ENCODE measurements at places on chromosomes 6 and 20.
A peak's percentile ranks its signal among the peaks of the same experiment; 100 is the strongest.

DNA sequence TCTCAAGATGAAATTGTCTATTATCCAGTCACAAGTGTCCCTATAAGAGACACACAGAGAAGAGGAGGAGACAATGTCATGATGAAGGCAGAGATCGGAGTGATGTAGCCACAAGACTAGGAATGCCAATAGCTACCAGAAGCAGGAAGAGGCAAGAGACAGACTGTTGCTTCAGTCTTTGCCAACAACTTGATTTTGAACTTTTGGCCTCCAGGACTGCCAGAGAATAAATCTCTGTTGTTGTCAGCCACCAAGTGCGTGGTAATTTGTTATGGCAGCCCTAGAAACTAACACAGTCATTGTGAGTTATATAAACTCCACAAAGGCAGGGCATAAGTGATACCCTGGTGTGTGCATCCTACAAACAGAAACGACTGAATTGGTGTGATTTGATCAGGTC lies 517.0 kb downstream of the BTBD3 start:
- no peak for DNase-seq

- DNase-seq: no peak
Observed at GRCh38 chr6:55137929-55138693, 36.2 kb upstream of the HCRTR2 start.

DNA sequence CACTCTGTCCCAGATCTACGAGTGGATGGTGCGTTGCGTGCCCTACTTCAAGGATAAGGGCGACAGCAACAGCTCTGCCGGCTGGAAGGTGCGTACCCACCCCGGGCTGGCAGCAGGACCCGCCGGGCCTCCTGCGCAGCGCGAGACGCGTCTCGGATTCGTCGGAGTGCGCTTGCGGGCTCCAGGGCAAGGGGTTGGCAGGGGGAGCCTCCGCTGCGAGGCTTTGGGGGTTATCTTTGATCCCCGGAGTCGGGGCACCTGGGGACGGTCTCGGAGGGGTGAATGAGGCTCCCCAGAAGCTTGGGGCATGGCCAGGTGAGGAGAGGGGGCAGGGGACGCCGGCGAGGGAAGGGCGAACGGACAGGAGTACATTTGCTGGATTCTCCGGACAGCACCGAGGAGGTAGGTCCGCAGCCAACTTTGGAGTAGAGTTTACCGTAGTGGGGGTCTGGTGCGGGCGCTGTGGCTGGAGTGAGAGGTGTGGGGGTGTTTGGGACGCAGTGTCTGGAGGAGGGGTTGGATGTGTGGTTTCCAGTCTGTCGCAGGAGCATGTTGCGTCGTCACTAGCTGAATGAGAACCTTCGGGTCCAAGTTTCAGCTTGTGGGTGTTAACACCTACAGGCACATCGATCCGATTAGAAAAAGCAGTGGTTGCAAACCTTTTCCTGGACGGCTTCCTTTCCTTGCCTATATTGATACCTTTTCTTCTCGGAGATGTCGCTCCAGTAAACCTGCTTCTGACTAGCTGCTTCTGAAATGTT lies 1.2 kb downstream of the FOXO3 start:
- no peak for DNase-seq

DNA sequence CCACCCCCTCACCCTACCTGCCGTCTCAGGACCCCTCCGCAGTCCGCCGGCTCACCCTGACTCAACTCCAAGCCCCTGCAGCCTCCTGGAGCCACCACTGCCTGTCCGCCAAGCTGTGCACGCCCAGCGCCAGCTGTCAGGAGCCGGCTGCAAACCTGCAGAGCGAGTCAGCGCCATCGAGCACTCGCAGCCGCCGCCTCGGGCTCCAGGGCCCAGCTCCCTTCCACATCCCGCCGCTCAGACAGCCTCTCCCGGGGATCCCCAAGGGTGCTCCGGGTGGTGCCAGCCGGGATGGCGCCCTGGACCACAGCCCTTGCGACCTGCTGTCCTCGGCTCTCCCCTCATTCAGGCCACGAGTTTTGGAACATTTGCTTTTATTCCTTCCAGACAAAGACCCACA lies 4.3 kb downstream of the TNNC2 start:
- peak; percentile 24 for DNase-seq

GRCh38 chr20:39516964-39517363 lies 554.8 kb downstream of the DHX35 start:
- no peak for DNase-seq

DNA sequence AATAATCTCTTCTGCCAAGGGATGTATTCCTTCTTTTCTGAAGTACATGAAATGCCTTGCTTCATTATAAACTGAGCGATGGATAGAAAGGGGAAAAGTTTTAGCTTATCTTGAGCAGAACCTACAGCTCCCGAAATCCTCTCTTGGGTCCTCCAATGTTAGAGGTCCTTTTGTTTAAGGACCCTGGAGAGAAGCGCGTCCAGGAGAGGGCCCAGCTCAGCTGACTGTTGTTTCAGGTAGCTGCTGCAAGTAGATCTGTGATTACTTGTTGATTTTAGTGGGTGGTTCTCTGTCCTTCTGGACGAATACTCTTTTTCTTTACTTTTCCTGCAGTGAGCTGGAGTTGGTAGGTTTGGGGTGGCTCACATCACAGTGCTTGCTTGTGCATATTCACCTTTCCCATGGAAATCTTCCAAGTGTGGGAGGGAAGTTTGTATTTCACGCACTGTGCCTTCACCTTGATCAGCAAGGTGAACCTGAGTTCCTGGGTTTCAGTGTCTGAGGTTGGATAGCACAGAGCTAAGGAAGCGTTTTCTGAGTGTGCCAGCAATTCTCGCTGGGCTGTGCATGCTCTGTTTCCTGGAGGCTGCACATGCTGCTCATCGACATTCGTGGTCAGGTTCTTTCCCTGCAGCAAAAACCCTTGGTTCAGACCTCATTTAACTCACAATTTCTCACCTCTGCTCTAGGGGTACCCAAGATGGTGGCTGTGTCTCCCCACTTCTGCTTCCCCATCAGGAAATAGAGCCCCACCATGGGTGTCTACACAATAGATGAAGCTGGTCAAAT lies 176.3 kb downstream of the JARID2 start:
- no peak for DNase-seq

- DNase-seq: no peak
Observed at GRCh38 chr6:98823428-98824161, 10.8 kb upstream of the POU3F2 start.

GRCh38 chr6:15615802-15616201 lies 47.0 kb downstream of the DTNBP1 start:
- DNase-seq: peak; percentile 60

- no peak for DNase-seq
Observed at GRCh38 chr6:69973138-69973537, 106.8 kb downstream of the COL19A1 start.

DNA sequence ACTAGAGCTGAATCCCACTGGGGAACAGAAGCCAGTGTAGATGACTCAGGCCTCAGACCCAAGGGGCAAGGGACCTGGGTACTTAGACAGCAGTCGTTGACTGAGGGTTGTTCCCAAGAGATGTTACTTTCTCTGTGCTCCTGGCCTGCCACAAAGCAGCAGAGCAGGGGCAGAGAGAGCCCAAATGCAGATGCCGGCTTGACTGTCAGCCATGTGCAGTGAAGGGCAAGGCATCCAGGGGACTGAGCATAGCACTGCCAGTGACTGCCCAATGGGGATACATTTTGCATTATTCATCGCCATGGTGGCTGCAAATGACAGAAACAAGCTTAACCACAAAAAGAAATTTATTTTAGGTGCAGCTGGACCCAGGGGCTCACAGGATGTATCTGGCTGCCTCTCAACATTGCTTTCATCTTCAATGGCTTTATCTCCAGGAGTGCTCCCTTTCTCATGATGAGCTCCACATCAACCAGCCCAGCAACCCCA lies 7.6 kb upstream of the TP53RK start:
- no peak for DNase-seq

DNA sequence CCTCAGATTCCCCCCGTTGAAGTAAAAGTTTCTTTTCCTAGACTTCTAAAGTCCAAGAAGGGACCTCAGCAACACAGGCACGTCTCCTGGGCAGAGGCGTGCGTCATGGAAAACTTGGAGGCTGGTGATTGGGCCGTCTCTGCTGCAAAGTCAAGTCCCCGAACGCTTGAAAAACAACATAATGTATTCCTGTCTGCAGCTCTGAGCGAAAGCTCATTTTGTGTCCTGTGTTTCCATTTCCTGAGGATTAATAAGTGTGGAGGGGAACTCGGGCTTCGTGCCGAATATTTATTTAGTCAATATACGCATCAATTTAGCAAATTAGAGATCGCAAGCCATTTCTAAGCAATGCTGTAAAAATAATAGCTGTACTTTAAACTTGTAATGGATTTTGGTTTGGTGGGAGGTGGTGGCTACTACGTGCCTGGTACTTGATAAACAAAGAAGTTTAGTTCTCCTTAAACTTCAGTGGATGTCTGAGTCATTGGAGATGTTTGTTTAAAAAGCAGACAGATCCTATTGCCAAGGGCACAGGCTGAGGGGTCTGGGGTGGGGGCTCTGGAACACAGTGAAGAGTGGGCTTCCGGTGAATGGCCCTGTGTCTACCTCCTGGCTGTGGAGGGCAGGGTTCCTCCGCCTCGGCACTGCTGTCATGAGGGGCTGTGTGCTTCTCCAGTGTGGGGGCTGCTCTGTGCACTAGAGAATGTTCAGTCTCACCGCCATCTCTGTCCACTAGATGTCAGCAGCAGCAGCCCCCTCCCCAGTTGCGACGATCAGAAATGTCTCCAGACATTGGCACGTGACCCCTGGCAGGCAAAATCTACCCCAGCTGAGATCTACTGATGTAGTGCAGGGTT lies 21.8 kb downstream of the PCK1 start:
- DNase-seq: no peak

DNA sequence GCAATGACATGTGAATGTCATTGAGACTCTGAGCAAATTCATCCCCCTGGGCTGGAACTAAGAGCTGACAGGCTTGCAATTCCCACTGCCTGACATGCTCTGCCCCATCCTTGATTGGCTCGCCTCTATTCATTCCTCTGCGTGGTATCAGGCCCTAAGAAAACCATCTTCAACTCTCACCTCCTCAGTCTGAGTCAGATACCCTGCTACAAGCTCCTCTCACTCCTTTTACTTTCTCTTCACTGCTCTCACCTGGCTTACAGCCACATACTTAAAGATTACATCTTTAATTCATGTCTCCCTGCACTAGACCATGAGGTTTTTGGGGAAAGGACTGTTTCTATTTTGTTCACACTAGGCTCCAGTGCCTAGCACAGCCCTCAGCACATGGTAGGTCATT lies 131.6 kb downstream of the KIF6 start:
- DNase-seq: no peak

DNA sequence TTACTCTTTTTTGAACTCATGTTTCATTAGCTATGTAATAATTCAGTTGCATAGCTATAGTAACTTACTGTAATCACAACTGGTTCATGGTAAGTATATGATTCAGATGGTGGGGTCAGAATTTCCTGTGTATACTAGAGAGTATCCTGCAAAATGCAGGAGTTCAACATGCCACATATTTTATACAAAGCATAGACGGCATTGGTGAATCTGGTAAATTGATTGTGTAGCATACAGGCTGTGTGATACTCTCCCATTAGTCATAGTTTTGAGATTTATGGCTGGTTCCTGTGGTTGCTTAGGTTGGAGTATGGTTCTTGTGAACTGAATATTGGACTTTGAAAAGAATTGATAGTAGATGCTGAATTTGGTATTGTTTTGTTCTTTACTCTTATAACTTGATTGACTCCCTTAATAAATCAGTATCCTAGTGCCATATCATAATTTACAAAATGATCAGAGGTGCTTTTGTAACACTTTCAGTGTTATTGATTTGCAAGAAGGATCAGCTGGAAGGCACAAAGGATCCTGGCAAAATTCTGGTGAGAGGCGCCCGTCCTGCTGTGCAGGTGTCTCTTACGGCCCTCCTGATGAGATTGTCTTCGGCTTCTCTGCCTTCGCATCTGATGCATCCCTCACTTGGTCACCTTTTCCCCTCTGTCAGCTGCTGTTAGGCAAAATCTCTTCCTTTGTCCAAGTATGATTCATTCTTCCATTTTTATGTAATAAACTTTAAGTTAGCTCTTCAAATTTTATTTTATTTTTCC lies 22.6 kb downstream of the SNX9 start:
- no peak for DNase-seq

GRCh38 chr6:94570581-94570980 lies 1006.8 kb upstream of the MANEA start:
- DNase-seq: no peak

- DNase-seq: no peak
Observed at GRCh38 chr6:86154852-86155251, 512.2 kb upstream of the SYNCRIP start.

DNA sequence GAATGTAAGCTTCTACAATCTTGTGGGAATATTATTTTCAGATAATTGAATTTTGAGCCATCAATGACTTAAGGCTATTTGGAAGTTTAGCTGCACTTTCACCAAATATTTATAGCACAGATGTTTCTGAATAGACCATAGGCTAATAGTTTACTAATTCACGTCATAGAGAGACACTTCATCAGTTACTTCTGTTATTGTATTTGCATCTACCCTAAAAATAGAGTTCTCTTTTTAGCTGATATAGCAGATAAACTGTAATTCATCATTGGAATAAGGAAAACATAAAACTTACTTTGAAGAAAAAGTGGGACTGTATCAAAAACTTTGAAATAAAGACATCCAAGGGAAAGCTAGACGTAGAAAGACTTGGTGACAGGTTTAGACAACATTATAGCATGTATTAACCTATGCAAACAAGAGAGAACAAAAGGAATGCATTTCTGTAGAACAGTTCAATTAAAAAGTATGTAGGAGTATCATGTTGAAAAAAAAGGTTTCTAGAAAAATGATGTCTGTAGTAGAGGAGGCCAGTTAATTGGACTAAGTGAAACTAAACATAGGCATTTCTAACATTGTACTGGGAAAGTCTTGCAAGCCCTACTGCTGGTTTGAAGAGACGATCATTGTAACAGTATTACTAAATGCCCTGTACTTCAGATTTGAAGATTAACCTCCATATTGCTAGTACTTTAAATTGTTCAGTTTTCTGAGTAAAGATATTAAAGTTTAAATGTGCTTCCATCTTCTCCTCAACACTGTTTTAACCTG lies 123.3 kb downstream of the ZFAND3 start:
- no peak for DNase-seq

DNA sequence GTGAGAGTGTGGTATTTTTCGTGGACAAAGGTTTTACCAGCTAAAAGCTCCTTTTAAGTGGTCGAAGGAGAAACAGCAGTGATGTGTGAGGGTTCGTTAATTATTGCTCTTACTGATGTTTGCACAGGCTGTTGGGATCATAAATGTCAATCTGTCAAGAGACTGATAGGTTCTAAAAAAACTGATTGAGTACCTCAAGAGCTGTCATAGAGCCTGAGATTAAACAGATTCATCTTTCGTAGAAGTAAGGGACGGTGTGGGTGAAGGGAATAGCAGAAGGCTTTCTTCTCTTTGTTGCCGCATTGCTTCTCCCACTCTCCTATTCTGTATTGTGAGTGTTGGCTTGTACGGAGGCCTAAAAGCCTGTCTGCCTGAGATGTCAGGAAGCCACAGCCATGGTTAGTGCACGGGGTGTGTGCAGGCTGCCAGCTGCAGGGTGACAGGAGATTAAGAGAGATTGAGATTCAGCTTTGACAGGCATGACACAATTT lies 291.0 kb downstream of the ZFAND3 start:
- DNase-seq: peak; percentile 83

GRCh38 chr20:3101737-3102574 lies 17.4 kb upstream of the AVP start:
- DNase-seq: no peak

- no peak for DNase-seq
Observed at GRCh38 chr20:48242623-48243022, 457.3 kb upstream of the SULF2 start.

Measured in DMS79 treated with DMSO at 0.1 percent for 48 hours (cell line).